Kidney epithelial cell (primary cell): ENCODE measurements at places on chromosomes 11 and 22. TPM values are rescaled to one million over a fixed set of nuclear protein-coding genes. Genes with fewer than 3 reads are reported as not detected.

Gene ANO5
- total RNA-seq, result 2.3 and 2.5 TPM in 2 replicates

Gene SNX32
- total RNA-seq, result 1.4 and 1.9 TPM in 2 replicates

Gene H19
- total RNA-seq, result 56.9 and 78.8 TPM in 2 replicates

DNA sequence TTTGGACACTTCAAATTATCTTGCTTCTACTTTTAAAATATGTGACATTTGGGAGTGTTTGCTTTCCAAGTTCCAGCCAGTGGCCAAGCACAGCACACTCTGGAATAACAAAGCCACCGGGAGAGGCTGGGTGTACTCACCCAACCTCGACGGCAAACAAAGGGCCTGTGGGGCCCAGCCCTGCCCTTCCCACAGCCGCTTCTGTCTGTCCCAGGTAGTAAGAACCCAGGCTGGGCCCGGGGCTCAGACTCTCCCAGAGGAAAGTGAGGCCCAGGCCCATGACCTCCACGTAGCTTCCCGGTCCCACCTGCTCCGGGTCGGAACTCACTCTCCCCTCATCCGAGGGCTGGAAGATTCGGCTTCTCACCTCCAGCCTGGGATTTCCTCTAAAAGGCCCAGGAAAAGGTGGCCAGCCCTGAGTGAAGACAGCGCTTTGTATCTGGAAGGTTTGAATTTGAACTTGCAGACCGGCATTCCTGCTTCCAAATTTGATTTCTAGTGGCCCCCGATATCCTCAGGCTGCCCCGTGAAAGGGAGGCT is 93.5 kb downstream of the CELSR1 start:
- no peak for DNase-seq

DNA sequence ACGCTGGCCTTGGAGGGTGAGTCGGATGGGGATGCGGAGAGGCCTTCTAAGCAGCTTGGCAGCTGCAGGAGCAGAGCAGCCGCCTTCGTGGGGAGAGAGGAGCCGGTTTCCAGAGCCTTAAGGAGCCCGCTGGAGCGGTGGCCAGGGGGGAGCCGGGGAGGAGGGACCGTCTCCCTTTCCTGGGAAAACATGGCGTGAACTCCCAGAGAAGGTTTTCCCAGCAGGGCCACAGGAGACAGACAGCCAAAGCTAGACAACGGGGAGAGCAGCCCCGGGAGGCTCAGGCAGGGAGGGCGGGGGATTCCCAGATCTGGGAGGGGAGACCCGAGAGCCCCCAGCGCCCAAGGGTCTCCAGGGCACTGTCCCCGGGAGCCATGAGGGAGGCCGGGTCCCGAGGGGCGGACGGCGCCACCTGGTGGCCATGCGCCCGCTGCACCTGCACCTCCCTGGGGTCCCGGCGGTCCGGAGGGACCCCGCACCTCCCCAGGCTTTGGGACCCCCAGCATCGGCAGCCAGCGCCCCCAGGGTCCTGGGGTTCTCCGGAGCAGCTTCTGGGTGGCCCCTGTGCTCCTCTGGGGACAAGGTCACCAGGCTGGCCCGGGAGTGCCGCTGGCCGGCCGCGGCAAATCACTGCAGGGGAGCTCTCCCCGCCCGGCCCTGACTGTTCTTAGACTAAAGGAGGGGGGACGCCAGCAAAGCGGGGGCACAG is 2.4 kb upstream of the SYT8 start:
- DNase-seq, result no peak

Gene TSPAN18
- total RNA-seq, result 4.7 and 5.2 TPM in 2 replicates
